ENCODE measurements at places on chromosomes 5 and 9.
A peak's percentile ranks its signal among the peaks of the same experiment; 100 is the strongest.

GRCh38 chr5:143682246-143682905 lies 129.6 kb upstream of the HMHB1 start:
- no peak for DNase-seq

DNA sequence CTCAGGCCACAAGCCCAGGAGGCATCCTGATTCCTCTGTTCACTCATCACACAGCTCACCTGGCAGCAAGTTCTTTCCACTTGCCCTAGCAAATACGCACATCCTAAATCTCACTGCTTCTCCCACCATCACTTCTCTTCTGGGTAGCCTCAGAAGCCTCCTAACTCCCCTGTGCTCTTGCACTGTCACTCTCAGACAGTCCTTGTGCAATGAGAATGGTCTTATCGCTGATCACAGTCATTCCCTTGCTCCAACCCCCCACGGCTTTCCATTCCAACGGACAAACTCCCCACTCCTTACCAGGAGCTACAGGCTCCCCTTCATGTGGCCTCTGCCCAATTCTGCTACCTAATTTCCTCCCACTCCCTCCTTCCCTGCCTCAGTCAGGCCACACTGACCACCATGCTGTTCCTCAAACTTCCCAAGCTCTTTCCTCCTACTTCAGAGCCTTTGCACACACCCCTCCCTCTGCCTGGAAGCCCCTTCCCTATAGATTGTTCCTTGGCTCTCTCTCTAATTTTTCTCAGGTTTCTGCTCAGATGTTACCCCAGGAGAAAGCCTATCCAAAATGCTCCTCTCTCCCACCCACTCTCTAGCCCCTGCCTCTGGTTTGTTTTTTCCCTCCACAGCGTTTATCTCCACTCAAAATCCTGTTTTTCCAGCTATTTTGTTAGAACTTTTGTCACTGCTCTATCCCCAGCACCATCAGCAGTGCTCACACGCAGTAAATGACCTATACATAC lies 34.1 kb upstream of the TNFAIP8 start:
- no peak for DNase-seq

DNA sequence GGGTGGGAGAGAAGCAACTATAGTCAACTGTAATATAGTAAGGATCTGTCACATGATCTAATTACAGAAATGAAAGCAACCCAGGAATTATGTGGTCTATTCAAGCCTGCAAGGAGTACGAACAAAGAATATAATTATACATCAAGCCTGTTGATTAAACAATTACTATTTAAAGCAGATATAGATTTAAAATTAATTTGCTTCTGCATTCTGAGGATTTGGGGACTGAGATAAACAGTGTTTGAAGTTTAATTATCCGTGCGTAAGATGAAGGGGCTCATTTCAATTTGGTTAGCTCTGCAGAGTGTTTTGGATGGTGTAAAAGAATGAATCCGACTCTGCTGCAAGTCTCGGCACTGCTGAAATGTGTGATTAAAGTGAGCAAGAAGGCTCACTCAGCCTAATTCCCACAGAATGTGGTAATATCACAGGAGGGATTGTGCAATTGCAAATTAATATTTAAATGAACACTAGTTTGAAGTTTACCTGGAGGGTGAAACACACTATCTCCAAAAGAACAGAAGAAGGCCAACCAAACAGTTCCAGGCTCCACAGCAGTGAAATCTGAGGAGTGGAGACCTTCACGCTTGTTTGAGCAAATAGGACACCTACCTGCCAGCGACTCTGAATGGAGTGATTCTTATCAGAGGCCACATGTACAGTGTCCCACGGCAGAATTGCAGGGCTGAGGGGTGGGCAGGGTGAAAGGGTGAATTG lies 420.6 kb upstream of the SLC30A5 start:
- DNase-seq = no peak

GRCh38 chr9:93593144-93593658 lies 16.8 kb downstream of the PHF2 start:
- DNase-seq = no peak

DNA sequence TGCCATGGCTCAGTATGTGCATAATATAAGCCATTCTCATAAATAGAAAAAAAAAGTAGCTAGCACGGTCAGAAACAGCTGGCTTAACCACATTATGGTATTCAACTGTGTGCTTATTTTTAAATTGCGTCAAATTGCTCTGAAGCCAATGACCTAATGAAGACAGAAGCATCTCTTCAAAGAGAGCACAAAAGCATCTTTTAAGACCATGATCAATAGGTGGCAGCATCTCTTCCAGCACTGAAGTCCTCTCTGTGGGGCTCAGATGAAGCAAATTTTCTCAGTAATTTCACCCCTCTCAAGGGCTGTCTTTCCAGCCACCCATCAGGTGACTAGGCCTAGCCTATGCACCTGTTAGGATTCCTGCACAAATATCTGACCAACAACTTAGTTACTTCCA lies 251.4 kb downstream of the GLIS3 start:
- peak; percentile 14 for DNase-seq

- DNase-seq = no peak
Measured at GRCh38 chr5:43041110-43041668, 1.1 kb upstream of the ANXA2R start.

- DNase-seq = no peak
Measured at GRCh38 chr5:141529002-141529401, 40.1 kb downstream of the PCDHGC5 start.

DNA sequence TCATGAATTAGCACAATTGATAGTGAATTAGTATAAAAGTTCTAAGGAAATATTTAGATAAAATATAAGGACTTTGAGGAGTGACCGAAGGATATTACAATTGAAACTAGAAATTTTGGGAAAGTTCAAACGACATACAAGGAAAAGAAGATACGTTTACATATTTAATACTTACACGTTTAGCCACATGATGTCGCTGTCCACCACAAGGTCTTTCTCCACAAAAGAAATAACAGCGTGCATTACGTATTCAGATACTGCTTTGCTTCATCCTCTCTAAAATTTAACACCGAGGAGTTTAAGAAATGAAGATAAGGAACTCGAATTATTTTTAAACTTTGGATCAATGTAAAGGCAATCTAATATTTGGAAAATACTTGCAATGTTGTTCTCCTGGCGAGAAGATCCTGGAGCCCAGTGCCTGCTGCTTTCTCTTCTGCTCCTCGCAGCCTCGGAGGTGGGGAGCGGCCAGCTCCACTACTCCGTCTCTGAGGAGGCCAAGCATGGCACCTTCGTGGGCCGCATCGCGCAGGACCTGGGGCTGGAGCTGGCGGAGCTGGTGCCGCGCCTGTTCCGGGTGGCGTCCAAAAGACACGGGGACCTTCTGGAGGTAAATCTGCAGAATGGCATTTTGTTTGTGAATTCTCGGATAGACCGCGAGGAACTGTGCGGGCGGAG lies at the start of gene PCDHA3:
TSS of gene PCDHA3 (plus strand) at position 242 of the 678 bp plus-strand sequence.
- no peak for DNase-seq

DNA sequence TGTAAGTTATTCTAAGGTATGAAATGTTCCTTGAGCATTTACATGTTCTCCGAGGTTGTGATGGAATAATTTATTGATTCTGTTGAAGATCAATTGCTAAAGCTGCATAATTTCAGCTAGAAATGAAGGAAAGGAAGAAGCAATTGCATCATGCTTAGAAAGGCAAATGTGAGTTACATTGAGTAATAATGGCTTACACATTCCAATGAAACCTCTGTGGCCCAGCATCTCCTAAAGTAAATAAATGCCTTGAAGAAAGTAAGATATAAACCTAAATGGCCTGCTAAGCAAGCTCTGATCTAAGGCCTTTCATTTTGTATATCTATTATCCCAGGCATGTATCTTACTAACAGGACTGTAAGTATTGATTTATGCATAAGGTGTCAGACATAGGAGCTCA lies 677.3 kb upstream of the RGMB start:
- no peak for DNase-seq

- no peak for DNase-seq
Measured at GRCh38 chr5:180142021-180142765, 66.8 kb downstream of the RASGEF1C start.

DNA sequence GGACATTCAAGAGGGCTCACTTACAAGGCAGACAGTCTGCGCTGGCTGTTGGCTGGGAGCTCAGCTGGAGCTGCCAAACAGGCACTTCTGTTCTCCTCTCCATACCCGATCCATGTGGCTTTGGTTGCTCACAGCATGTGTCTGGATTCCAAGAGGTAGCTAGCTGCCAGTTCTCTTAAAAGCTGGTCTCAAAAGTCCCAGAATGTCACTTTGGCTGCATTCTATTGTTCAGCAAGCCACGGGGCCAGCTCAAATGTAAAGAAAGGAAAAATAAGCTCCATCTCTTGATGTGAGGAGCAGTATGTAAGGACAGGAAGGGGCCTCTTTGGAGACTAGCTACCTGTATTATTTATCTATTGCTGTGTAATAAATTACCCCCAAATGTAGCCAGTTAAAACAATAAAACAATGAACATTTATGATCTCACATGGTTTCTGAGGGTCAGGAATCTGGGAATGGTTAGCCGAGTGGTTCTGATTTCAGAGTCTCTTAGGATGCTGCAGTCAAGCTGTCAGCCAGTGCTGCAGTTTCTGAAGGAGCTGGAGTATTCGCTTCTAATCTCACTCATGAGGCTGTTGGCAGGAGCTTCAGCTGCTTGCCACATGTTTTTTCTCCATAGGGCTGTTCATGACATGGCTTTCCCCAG lies 112.7 kb upstream of the CLINT1 start:
- DNase-seq = no peak

- DNase-seq = no peak
Measured at GRCh38 chr9:131287359-131287758, 2.2 kb upstream of the PLPP7 start.

- DNase-seq = no peak
Measured at GRCh38 chr5:144198386-144198785, 27.7 kb downstream of the KCTD16 start.

DNA sequence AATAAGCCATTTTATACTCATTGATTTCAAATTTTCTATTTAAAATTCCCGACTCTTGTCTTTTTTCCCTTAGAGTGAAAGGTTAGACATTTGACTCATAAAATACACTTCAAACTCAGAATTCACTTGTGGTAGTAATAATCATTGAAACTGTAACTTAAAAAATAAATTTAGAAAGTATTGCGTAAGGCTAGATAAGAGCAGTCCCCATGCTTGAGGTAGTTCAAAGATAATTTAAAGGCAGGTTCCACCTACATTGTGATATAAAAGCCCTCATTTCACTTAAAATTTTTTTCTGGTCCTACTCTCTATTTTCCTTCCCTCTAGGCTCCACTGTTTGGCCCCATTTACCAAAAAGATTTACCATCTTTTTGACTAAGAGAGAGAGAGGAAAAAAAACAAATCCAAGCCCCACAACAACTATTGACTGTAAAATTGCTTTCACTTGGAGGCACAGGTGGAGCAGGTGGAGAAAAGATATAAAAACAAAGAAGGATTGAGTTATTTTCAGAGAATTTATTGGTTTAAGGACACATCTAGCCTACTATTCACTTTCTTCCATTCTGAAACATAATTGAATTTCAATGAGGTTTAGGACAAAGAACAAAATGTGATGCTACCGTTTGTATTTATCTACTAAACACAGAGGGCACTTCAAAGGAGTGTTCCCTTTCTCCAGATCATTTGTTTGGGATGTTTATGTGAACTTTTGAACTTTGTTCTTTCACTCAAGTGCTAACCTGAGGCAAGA lies 61.0 kb downstream of the FBXO4 start:
- no peak for DNase-seq

DNA sequence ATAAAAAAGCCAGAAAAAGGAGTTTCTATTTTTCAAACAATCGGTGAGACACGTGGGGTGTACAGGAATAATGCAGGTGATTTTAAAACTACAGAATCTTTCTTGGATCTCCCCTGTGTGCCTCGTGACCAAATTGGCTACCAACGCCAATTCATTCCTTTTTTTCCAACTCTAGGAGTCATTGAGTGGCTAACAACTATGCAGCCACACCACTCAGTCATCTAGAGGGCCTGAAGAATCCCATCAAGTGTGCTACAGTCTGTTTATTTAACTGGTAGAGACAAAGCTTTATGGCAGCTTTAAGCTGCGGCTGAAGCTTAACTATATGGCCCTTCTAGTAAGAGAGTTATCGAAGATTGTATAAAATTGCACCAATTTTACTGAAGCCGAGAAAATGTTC lies 113.1 kb upstream of the NIPBL start:
- DNase-seq = no peak

- no peak for DNase-seq
Measured at GRCh38 chr5:149358868-149359495, 1.1 kb downstream of the PCYOX1L start.

GRCh38 chr5:58925627-58926540 lies 343.0 kb downstream of the RAB3C start:
- no peak for DNase-seq

- no peak for DNase-seq
Measured at GRCh38 chr9:4486176-4486575, 4.1 kb upstream of the SLC1A1 start.

- no peak for DNase-seq
Measured at GRCh38 chr9:126505697-126506346, 107.9 kb upstream of the LMX1B start.
